Daoy (cell line): ENCODE measurements at places on chromosomes 7 and 10.

DNA sequence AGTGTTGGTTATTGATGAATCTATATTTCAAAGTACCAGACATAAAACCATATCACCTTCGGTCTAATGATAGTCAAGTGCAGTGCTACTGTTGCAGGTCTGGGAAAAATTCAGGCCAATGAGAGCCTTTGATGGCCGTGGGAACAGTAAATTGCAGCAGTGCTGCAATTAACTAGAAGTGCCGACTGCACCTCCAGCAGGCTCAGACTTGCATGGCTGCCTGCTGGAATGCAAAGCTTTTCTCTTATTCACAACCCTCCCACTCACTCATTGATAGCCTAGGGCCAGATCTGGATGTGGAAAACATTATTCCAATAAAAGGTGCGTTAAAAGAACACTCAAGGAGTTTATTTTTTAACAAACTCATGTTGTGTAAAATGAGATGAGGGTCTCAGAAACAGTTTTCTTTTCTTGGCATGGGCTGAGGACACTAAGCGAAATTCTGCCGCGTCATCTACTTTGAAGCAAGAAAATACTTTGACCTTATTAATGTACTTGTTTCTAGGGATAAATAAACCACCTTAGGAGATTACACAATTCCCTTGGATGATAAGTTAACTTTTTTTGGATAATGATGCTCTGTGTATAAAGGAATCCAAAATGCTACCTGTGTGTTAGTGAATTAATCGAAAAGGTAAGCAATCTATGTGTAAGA lies 17.1 kb downstream of the PLXDC2 start:
- no peak for DNase-seq

GRCh38 chr7:140326116-140326928 lies 72.0 kb downstream of the SLC37A3 start:
- DNase-seq, result peak; percentile 54

GRCh38 chr10:75062506-75063299 lies 48.8 kb upstream of the SAMD8 start:
- peak; percentile 26 for DNase-seq

GRCh38 chr10:2214092-2214491 lies 476.8 kb upstream of the ADARB2 start:
- DNase-seq, result peak; percentile 94
